ENCODE measurements at places on chromosomes 4 and X.
A peak's percentile ranks its signal among the peaks of the same experiment; 100 is the strongest.

GRCh38 chrX:134741746-134742145, 83.5 kb upstream of the PLAC1 start:
- no peak for DNase-seq

GRCh38 chr4:69970071-69970470, 4.5 kb upstream of the CSN2 start:
- no peak for DNase-seq

- DNase-seq = no peak
Measured at GRCh38 chr4:76160355-76160754, 12.2 kb upstream of the NUP54 start.

- peak; percentile 37 for DNase-seq
Measured at GRCh38 chr4:174282836-174283506, 496 bp downstream of the FBXO8 start.

DNA sequence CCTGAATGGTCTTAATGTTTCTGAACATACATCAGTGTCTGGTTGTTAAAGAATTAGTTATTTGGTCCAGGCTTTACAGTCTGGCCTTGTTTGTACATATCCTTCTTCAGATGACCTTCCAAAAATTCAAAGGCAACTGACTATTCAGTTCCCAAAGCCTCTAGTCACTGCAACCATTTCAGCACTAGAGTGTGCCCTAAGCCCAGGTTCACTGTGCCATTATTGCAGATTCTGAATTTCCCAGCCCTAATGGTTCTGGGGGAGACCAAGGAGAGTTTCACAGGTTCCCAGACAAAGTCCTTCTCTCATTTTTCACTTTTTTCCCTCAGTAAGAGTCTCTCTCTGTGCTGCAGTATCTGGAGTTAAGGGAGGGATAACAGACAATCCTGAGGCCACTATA, 235.8 kb downstream of the TRAM1L1 start:
- DNase-seq = no peak

GRCh38 chrX:97398030-97398551, 514.4 kb downstream of the RPA4 start:
- no peak for DNase-seq

DNA sequence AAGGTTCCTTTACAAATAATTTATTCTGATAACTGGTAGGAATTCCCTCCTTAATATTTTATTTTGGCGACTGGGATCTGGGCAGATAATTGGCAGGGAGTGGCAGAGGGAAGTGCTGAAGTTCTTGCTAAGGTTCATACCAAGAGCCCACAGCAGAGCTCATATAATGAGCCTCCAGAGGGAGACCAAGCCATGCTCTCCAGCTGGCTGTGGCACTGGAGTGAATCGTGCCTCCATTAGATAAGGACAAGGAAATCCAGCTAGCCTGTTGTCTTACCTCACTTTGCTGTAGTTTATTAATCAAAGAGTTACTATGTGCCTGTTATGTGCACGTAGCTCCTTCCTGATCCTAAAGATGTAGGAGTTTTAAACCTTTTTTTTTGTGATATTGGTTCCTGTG, 1.3 kb downstream of the ASB12 start:
- no peak for DNase-seq

GRCh38 chrX:1592470-1593142, 1.2 kb downstream of the AKAP17A start:
- no peak for DNase-seq

GRCh38 chr4:58807843-58808615, 1697.8 kb upstream of the IGFBP7 start:
- no peak for DNase-seq

- no peak for DNase-seq
Measured at GRCh38 chr4:86043755-86044592, 315.9 kb downstream of the MAPK10 start.

GRCh38 chrX:151970661-151971060, 3.8 kb downstream of the GABRE start:
- DNase-seq = no peak

DNA sequence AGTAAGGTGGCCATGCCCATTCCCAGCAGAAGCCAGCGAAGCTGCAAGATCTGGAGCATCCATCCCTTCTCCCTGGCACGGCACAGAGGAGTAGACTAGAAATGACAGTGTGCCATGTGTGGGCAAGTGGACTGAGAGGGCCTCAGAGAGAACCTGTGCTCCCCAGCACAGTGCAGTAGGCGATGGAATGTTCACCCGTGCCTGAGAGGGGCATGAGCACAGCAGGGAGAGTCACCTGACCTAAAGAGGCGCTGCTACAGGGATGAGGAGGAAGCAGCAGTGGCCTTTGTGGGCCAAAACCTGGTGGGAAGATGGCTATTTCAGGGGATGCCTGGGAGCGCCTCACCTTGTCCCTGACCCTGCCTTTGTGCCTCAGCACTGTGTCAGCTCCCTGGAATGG, 8.0 kb upstream of the CDKN2AIP start:
- no peak for DNase-seq

DNA sequence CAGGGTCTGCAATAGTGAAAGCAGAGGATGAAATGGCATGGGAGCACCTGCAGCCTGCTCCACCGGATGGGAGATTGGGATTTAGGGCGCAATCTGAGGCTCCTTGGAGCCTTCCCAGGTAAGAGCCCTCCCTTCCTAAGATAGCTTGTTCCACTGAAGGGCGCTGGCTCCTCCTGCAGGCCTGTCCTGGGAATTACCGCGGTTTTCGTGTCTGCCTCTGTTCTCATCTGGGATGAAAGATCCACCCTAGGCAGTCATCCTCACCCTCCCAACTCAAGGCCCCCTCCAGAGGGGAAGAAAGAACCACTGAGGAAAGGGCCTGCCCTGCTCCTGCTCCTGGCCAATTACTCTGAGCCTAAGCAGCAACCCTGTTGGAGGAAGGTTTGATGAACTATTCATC, 547.5 kb downstream of the SMARCA1 start:
- DNase-seq = no peak

DNA sequence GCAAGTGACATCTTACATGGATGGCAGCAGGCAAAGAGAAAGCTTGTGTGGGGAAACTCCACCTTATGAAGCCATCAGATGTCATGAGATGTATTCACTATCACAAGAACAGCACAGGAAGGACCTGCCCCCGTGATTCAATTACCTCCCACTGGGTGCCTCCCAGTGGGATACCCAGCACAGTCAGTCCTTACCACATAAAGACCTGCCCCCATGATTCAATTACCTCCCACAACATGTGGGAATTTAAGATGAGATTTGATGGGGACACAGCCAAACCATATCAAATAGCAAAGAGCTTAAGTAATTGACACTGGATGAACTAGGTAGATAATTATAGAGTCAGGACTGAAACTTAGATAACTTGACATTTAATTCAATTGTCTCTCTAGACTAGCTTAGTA, 85.6 kb downstream of the SLIT2 start:
- DNase-seq = no peak

DNA sequence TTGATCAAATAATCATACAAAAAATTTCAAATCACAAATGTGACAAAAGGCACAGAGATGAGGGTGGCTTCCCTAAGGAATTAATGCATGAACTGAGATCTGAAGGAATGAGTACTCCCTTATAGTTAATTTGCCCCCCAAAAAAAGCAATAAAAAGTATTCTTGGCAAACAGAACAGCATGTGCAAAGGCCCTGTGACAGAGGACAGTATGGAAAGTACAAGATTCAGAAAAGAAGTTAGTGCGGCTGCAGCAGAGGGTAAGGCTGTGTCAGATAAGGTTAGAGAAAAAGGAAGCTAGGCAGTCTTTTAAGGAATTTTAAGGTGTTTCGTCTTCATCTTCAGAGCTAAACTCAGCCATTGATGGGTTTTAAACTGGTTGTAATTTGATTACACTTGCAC, 7.4 kb downstream of the DDX60L start:
- no peak for DNase-seq

- no peak for DNase-seq
Measured at GRCh38 chr4:83830138-83830888, 294.4 kb downstream of the GPAT3 start.

GRCh38 chr4:107740381-107740780, 20.3 kb upstream of the PAPSS1 start:
- DNase-seq = no peak

GRCh38 chr4:19248023-19248422, 1003.7 kb upstream of the SLIT2 start:
- DNase-seq = no peak
